ENCODE measurements at places on chromosomes 6 and 20.

- no peak for DNase-seq
Observed at GRCh38 chr6:40906759-40907158, 132.3 kb downstream of the UNC5CL start.

- DNase-seq, result no peak
Observed at GRCh38 chr6:83998021-83998584, 35.5 kb upstream of the MRAP2 start.

GRCh38 chr6:41909727-41910126 is 11.2 kb downstream of the MED20 start:
- DNase-seq, result no peak

DNA sequence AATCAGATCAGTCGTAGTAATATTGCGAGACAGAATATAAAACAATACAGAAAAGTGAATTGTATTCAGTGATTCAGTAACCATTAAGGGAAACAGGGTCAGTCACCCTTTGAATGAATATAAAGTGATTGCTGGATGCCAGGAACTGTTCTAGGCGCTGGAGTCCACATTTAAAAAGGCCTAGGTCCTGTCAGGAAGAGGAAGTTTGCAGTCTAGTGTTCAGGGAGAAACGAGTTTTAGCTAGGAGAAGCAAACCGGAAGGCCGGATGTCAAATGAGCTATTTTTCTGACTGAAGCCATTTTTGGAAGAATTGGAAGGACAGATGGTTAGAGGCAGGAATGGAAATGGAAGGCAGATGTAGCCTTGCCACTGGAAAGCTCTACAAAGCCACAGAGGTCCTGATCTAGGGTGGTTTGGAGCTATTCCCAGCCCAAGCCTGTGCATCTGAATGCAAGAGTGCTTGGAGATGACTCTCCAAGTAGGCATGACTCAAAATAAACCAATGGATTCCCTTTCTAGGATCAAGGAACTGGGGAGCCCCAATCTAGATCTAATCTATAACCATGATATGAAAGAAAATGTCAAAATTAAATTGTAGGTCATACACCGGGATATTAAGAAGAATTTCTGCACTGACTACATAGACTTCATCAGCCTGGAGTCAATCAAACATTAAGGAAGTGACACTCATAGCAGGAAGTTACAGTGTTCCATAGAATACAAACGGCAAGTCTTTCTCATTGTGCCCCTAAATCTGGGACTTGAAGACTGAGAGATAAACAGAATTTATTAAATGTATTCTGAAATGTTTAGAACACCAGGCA is 36.8 kb upstream of the CDKAL1 start:
- DNase-seq, result no peak

DNA sequence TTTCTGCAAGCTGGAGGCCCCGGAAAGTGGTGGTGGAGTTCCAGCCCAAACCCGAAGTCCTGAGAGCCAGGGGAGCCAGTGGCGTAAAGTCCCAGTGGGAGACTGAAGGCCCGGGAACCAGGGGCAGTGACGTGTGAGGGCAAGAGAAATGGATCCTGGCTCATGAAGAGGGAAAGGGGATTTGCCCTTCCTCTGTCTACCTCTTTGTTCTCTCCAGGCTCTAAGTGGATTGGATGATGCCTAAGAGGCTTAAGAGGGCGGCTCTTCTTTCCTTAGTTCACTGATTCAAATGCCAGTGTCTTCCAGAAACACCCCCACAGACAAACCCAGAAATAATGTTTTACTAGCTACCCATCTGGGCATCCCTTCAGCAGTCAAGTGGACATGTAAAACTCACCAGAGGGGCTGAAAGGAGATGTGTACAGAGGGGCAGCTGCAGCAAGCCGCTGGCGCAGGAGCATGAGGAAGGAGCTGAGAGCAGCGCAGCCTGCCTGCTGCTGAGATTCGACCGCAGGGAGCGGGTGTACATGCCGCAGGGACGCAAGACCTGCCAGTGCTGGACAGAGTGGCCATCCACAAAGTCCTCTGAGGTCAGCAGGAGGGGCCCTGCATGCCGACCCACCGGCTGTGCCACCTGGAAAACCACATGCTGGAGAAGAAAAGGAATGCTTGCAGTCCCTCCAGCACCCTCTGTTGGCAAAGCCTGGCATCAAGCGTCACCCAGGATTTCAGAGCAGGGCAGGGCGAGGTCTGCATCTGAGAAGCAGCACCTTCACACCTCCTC is 29.5 kb downstream of the CDYL start:
- DNase-seq, result no peak

DNA sequence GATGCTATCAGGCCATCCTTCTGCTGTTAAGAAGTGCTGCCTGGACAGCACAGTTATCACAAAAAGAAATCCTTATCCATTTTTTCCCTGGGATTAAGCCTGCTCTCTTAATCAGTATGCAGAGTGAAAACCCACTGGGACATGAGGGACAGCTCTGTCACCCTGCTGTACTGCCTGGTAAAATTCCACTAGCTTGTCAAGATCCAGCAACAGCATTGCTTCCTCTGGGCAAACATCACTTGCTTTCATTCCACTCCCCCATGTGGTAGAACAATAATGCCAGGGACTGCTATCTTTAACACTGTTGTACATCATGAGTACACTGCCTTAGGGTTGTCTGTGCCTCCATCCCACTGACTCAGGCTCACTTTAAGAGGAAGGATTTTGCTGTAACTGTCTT is 331.3 kb downstream of the KIF16B start:
- no peak for DNase-seq

DNA sequence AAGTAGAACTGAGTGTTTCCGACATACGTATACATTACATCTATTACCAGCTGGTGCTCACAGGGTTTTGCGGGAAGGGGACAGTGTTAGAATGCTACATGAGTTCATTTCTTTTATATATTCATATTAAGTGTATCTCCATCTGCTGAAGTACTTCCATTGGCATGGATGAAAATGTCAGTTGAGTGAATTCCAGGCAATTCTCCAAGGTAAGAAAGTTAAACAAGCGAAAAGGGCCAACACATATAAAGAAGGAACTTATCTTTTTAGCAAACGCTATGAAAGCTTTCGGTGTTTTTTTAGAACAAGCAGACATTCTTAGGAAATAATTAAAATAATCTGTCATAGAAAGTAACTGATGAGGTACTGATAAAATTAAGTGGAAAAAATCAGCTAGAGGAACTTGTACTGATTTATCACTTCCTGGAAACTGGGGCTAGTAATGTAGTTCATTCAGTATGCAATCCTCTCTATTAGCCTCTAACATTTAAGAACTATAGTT is 34.6 kb downstream of the RNF146 start:
- no peak for DNase-seq

DNA sequence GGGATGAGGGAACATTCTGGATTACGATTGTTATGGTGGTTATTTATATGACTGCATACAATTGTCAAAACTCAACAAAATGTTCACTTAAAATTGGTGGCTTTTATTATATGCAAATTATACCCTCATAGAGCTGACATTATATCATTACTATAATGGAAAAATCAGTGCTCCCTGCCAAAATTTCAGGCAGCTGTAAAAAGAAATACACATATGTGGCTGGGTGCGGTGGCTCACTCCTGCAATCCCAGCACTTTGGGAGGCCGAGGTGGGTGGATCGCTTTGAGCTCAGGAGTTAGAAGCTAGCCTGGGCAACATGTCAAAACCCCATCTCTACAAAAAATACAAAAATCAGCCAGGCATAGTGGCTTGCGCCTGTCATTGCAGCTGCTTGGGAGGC is 75.8 kb upstream of the SULF2 start:
- DNase-seq, result no peak

GRCh38 chr20:31537890-31538289 is 23.6 kb downstream of the HM13 start:
- DNase-seq, result no peak

- no peak for DNase-seq
Observed at GRCh38 chr6:11791354-11792107, 12.9 kb upstream of the ADTRP start.

- DNase-seq, result no peak
Observed at GRCh38 chr6:47917202-47917601, 135.4 kb downstream of the OPN5 start.

GRCh38 chr6:111804627-111805235 is 68.5 kb downstream of the FYN start:
- DNase-seq, result peak; percentile 49

DNA sequence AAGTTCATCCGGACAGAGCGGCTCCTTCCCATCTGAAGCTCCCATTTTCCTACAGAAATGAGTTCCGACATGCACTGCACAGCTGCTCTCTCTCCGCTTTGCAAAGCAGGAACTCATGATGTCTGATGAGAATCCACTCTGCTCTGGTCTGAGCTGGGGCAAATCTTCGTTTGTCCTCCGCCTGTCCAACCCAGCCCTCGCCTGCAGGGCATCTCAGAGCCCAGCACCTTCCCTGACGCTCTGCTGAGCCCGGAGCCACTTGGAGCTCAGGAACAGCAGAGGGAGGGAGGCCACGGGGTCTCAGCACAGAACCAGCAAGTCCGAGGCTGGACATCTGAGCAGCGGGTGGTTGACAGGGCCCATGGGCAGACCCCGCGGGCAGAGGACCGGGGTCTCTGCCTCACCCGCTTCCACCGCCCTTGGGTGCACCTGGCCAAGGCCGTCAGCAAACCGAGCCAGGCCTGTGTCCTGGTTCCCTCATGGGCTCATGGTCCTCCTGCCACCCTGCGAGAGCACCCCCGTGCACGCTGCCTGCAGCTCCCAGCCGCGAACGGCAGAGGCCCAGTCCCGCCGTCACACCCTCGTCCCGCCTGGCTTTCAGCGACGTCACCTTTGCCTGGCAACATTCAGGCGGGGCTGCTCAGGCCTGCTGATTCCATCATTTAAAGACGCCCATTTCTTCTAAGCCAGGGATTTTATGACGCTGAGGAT is 78.5 kb upstream of the BHLHE23 start:
- DNase-seq, result no peak

DNA sequence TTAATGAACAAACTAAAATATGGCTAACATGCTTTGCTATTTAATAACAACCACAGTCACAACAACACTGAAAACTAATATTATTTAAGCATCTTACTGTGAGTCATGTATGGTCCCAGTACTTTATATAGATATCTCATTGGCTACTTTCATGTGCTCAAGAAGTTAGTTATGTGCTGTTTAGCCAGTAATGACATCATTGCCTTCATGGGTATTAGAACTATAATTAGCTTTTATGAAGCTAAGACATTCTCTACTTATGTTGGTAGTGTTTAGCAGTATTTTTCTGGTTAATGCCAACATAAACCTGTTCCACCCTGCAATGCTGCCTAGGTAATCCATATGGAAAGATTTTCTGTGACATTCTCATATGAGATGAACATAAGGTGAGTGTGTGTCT is 56.1 kb downstream of the ADGRG6 start:
- DNase-seq, result no peak

DNA sequence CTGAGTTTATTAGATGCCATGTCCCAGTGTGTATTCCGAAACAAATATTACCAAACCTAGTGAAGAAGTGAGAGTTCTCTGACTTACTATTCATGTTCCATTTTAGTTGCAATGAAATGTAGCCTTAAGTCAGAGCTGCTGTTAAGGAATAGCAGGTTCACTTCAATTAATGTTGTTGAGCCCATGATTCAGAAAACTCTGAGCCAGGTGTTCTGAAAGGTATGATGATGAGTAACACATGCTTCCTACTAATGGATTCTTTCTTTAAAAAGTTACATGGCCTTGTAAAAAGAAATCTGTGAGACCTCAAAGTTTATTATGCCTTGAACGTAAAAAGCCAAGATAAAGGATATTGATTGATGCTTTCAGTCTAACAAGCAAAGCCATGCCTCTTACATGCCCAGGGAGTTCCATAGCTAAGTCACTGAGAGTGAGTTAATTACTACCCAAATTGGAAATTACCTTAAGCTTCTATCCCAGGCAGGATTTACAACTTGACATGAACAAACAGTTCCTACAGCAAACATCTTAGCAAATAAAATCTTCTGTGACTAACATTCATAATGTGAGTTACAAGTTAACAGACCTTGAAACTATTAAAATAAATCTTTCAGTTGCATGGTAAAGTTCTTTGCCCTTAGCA is 122.9 kb downstream of the AKAP7 start:
- no peak for DNase-seq

DNA sequence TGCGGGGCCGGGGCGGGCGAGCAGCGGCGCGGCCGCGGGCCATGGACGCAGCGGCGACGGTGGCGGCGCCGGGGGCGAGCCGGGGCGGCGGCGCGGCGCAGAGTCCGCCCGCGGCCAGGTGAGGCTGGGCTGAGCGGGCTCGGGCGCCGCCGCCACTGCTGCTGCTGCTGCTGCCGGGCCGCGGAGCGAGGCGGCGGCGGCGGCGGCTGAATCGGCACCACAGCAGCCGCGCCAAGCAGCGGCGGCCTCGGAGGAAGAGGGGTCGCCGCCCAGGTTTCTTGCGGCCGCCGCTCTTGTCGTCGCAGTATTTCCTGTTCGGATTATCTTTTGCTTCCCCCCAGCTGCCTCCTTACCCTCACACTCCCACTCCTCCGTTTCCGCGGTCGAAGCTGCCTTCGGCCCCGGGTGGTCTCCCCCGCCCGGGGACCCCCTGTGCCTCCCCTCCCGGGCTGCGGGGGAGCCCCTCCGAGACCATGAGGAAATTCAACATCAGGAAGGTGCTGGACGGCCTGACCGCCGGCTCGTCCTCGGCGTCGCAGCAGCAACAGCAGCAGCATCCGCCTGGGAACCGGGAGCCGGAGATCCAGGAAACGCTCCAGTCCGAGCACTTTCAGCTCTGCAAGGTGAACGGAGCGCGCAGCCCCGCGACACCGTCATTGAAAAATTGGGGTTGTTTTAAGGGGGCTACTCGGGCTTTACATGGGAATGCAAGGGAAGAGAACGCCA is at the start of gene STXBP5:
Gene STXBP5, plus strand, starts transcription at position 358 of the 726 bp plus-strand sequence. Its CDS starts 116 bp downstream, at position 474.
- DNase-seq, result peak; percentile 24

DNA sequence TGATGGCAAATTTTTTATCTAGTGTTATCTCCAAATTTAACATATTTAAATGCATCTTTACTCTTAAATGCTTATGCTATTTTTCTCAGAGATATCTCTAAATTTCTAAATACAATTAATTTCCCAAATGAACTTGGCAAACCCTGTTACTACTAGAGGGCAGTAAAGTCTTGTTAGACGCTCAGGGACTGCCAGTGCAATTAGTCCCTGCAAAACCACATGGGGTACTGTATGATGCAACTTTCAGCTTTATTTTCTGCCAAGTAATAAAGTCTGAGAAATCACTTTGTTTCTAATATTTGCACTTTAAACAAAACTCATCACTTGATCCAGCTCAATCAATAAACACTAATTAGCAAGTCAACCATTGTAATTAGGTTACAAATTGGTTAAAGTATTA is 76.0 kb upstream of the ADGRB3 start:
- DNase-seq, result no peak

GRCh38 chr6:169172456-169172855 is 81.2 kb downstream of the THBS2 start:
- DNase-seq, result no peak

GRCh38 chr6:38631186-38631783 is 8.4 kb downstream of the BTBD9 start:
- no peak for DNase-seq

GRCh38 chr6:14089224-14089623 is 28.3 kb upstream of the CD83 start:
- DNase-seq, result no peak

GRCh38 chr6:80304014-80304413 is 197.5 kb downstream of the BCKDHB start:
- no peak for DNase-seq

- no peak for DNase-seq
Observed at GRCh38 chr6:43874814-43875590, 105.0 kb downstream of the VEGFA start.

Measured in stimulated activated CD8-positive, alpha-beta memory T cell treated with anti-CD3 and anti-CD28 coated beads, Interleukin-2, amount 100 ng/mL, for 48 hours (primary cell).